Trophoblast cell (in vitro differentiated cells and primary cell): ENCODE measurements at places on chromosomes 11 and 22.

- no peak for DNase-seq
Observed at GRCh38 chr11:117814766-117815261, 9.7 kb downstream of the FXYD2 start.

- DNase-seq: no peak
Observed at GRCh38 chr11:69243496-69244200, 50.3 kb upstream of the MYEOV start.

GRCh38 chr11:27348340-27348873, 14.6 kb downstream of the CCDC34 start:
- no peak for DNase-seq

DNA sequence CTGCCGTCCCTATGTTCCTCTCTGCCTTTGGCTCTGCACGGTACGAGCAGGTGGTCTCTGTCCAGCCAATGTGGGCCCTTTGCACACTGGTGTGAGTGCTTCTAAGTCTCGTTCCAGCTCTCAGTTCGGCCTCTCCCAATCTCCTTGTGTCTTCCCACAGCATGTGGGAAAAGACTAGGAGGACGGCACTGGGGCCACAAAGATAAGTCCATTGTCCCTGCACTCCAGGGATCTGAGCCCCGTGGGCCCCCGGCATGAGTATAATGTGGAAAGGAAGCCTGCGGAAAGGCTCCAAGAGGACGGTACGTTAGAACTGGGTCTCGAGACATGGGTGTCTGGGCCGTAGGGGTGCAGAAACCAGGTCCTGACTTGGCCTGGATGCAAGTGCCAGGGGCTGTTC, 16.4 kb downstream of the MYEOV start:
- no peak for DNase-seq

DNA sequence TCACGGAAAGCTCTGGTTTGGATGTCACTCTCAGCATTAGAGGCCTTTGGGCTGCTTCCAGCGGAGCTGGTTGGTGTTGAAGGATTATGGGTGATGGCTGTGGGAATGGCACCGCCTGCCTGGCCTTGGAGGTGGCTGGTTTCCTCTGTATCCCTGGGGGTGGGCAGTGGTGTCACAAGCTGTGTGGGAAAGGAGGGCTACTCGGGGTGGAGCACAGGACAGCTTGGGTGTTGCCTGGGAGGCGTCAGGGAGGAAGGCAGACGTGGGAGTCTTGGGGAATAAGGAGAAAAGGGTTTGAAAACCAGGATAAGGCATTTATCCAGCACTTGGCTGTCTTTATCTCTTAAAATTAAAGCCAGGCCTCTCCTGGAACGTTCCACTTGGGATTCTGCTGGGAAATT, 71.8 kb downstream of the ADAMTS15 start:
- no peak for DNase-seq

DNA sequence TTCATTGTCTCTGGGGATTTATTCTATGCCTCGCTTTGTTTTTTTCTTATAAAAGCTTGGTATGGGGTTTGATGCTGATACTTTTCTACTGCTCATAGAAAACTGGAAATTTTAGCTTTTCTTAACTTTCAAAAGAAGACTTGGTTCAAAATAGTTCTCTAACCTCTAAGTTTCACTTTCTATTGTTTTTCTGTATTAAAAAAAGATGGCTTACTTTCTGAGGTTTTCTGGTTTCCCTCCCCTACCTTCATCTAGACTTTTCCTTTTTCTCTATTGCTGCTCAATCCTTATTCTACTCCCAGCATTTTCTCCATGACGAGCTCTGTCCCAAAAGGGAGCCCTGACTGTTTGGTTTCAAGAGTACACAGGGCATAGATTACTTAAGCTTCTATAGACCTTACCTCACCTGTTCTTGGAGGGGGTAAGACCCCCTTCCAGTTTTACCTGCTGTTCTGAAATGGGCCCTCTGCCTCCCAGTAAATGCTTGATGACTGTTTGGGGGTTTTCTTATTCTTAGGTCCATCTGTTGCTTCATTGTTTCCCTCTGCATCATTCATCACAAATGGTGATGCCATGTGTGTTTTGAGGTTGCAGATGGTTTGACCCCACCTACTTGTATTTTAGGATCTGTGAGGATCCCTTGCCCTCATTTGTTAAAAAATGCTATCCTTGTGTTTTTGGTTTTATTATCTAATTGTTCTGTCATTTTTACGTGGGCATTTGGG, 29.5 kb downstream of the DNHD1 start:
- DNase-seq: no peak

GRCh38 chr11:125263268-125263790, 98.8 kb downstream of the PKNOX2 start:
- DNase-seq: peak; percentile 31

DNA sequence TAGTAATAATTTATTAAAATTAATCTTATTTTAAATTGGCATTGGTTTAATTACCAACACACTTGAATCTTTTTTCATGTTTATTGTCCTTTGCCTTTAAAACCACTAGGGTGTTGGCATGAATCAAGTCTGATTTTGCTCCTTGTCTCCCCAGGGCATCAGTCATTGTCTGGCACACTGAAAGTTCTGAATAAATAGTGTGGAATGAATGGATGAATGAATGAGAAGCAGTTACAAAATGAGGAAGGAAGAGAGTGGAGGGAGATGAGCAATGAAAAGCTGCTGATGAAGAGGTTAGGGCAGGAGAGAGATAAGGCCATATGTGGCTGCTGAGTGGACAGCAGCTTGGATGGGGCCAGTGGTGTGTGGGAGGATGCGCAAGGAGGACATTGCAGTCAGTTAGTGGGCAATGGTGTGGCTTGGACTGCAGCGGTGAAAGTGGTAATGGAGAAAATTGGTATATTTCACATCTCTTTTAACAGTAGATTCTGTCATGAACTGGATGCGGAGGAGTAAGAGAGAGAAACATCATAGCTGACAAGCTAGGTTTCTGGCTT, 132.0 kb downstream of the SPON1 start:
- no peak for DNase-seq
